ENCODE measurements at places on chromosomes 1 and 21.

GRCh38 chr1:13992489-13993285, 292.7 kb downstream of the PRDM2 start:
- DNase-seq: no peak

DNA sequence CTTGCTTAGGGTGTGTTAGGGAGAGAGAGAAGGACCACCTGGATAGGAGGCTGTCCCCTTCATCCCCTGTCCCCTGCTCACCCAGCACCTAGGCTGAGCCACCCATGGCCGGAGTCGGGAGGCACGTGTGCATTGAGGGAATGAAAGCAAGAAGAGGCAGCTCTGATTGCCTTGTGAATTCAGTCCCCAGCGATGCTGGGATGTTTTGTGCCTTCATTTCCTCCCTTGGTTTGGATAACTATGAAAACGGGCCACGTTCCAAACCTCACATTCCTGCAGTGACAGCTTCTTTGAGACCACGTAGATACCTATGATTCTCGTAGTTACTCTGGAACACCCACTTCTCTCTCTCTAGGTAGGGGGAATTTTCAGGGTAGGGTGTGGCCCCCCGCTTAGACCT, 67.1 kb downstream of the MAN1C1 start:
- DNase-seq: no peak

- DNase-seq: no peak
Observed at GRCh38 chr1:160868141-160868540, 5.5 kb upstream of the CD244 start.

DNA sequence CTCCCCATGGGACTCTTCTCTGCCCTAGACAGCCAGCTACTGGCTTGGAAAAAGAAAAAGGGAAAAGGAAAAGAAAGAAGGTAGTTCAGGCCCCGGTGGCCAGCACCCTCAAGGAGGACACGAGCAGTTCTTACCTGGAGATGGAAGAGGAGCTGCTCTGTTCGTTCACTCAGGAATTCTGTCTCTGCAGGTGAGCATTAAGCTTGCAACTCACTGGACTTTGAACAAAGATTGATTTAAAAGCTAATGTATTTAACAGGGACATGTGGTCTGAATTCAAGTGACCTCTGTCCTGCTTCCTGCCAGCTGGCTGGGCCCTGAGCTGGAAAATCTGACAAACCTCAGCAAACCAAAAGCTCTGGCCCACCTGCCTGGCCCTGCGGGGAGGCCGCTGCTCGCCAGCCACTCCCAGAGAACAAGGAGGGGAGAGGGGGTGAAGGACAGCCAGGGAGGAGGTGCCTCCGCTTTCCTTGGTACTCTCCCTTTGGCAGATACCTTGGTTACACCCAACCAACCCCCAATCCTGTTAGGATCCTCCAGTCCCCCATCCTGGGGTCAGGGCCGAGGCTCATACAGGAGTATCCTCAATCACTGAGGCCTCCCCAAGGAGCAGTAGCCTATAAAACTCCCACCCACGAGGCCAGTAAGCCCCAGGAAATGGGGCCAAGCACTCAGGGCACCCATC, at the start of gene PDZK1:
PDZK1 (minus strand) TSS at position 186 of the 685 bp plus-strand sequence. CDS start 19,347 bp downstream, outside the sequence.
- no peak for DNase-seq

DNA sequence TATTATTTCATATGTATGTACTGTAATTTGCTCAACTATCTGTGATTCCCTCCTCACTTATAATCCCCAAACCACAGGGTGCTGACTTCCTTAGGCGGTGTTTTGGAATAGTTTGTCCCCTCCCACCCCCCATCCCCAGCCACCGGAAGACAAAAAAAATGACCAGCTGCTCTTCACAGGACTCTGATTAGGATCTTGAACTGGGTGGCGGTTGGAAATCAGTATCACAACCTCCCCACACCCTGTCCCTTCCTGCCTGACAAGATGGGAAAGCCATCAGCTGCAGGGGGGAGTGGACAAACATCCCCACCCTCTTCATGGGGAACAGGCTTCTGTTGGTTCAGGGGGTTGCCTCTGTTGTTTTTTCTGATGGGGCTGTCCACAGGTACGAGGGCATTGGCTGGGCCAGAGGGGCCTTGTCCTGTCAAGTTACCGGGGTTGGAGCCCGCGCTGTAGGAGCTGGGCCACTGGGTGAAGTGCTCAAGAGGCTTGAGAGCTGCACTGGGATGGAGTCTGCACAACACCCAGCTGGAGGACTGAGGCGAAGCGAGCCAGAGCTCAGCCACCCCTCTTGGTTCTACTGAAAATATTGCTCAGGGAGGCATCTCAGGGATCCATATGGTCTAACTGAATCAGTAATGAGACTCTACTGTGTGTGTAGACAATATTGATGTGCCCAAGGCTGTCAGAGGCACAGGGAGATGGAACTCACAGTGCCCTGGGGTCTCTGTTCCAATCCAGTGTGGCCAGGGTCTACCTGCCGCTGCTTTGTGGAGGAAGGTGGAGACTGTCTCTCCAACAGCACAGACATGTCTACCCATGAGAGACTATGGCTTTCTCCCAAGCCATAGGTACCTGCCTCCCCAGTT, 28.2 kb downstream of the NAV1 start:
- DNase-seq: no peak

DNA sequence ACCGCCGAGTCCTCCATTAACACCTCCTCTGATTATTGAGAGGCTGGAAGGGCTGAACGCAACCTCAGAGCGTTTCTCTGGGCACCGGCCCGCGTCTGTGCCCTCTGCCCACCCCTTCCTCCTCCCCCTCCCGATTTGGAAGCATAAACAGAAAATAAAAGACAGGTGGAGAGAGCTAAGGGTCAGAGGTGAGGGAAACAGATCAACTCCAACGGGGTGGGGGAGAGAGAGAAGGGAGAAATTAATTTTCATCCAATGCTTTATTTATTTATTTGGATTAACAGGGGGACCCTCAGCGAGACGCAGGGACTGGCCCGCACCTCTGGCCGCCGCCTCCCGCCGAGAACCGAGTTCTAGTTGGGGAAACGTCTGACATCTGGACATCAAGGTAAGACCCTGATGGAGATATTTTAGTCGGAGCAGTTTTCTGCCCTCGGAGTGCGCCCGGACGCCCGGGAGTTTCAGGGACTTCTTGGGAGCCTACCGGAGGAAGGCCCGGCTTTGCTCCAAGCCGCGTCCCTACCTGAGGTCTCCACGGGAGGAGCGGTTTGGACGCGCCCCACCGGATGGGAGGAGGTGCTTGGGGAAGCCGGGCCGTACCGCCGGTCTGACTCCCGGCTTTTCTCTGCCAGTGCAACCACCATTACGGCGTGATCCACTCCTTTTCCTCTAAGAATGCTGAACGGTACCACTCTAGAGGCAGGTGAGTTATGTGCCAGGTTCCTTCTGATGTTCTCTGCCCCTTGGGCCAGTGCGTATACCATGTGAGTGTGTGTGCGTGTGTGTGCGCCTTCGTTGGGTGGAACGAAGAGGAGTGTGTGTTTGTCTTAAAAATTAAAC, 5.1 kb upstream of the LHX9 start:
- DNase-seq: no peak

DNA sequence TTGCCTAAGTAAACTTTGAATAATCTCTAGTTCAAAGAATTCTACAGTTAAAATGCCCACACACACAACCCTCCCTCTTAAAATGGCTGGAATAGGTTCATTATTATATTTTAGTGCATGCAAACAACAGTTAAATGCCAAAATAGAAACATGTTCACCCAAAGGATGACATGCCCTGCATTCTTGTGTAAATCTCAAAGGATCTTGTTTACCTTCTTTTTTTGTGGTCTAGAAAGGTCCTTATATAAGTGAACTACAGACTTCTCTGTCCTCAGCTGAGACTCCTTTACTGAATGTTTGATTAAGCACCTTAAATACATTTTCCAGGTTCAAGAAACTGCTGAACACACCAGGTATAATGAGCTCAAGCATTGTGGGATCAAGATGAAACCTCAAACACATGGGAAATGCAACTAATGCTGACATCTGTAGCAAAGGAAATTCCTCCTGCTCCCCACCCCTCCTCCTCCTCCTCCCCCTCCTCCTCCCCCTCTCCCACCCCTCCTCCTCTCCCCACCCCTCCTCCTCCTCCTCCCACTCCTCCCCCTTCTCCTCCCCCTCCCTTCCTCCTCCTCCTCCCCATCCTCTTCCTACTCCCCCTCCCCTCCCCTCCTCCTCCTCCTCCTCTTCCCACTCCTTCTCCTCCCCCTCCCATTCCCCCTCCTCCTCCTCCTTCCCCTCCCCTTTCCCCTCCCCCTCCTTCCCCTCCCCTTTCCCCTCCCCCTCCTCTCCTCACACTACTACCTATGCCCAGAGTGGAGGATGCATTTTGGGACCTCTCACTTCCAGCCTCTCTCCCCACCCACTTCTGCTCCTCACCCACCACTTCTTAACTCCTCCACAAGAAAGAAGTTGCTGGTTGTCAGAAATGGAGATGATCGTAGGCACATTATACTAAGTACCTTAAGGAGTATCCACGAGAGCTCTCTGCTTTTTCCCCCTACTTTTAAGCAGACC, 233.9 kb downstream of the MRPL39 start:
- no peak for DNase-seq

DNA sequence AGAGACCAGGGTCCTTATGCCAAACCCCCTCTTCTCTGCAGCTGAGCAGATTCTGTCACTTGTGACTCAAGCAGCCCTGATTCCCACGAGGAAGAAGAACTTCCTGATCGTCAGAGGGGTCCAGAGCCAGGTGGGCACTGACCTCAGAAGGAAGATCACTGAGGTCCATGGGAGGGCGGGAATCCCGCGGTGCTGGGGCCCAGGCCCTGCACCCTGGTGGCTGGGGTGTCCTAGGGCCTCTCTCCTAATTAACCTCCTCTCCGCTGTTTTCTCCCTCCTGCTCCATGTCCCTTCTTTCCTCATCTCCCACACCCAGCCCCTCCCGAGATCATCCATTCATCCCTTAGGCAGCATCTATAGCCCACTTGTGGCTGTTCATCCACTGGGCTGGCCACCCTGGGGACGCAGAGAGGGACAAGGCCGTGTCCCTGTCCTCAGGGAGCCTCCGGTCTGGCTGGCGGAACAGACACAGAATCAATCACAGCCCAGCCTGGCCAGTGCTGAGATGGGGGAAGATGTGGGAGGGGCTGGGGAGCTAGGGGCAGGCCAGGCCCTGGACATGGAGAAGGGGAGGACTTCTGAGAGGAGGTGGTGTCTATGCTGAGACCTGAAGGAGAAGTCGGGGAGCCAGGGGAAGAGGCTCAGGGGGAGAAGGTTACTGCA, 638.3 kb downstream of the MATN1 start:
- DNase-seq: no peak

DNA sequence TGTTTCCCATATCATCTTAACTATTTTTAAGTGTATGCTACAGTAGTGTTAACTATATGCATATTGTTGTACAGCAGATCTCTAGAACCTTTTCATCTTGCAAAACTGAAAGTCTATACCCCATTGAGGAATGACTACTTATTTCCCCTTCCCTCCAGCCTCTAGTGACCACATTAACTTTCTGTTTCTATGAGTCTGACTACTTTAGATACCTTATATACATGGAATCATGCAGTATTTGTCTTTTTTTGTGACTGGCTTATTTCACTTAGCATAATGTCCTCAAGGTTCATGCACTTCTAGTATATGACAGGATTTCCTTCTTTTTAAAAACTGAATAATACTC, 96.5 kb upstream of the BTG3 start:
- no peak for DNase-seq

DNA sequence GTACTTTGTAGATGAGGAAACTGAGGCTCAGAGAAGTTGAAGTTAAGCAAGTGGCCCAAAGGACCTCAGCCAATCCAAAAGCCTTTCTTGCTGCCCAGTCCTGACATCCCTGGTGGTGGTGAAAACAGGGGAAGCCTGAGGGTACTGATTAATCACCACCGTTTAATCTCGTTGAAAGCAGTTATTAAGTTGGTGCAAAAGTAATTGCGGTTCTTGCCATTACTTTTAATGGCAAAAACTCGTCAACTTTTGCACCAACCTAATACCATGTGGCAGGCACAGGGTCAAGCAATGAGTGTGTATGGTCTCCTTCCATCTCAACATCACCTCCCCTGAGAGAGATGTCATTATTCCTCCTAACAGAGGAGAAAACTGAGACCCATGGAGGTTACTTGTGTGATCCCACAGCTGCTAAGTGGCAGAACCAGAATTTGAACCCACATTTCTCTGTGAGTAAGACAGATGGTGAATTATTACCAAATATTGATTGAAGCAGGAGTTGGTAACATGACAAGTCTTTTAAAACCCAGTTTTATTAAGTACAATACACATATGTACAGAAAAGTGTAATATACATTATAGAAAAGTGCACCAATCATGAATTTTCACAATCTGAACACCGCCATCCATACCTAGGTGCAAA, 39.4 kb upstream of the GRHL3 start:
- no peak for DNase-seq
